Fibroblast of lung (primary cell): ENCODE measurements at places on chromosomes 5 and 9. TPM values are rescaled to one million over a fixed set of nuclear protein-coding genes. Genes with fewer than 3 reads are reported as not detected.

GRCh38 chr5:160268121-160268520 lies 38.8 kb downstream of the FABP6 start:
- no peak overlapping the region for H3K4me3 ChIP-seq
- H3K4me1 ChIP-seq, result peaks cover 6% of the 10 kb centered on the region
- H3K36me3 ChIP-seq, result no peaks in the 10 kb centered on the region
- H3K27me3 ChIP-seq, result no peaks in the 10 kb centered on the region
- no peak for DNase-seq

NR2F1-AS1 gene
- total RNA-seq, result 33.6 and 44.6 TPM in 2 replicates

- H3K27ac ChIP-seq, result no peak overlapping the region
- DNase-seq, result peak; percentile 46
- H3K4me3 ChIP-seq, result no peak overlapping the region
- no peaks in the 10 kb centered on the region for H3K4me1 ChIP-seq
- H3K36me3 ChIP-seq, result no peaks in the 10 kb centered on the region
- H3K27me3 ChIP-seq, result no peaks in the 10 kb centered on the region
These were observed 34.1 kb upstream of the PLPP1 start for GRCh38 chr5:55568654-55569512.

DNA sequence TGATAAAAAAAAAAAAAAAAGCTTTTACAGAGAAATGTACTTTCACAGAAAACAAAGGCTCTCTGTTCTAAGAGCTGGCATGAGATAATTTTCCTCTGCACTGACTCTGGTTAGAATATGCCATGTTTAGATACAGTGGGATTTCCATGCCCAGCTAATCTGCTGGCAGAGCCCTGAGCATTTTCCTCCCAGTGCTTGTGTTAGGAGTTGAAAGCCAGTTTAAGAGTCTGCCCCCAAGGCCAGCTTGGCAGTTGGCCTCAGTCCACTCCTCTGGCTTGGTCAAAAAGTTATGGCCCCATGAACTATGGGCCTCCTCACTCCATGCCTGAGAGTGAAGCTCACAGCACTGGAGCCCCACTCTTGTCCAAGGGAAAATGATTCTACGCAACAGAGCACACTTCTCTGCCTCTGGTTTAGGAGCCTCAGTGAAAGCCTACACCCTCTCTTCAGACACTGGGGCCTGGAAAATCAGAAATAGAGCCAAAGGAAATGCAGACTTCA lies 21.9 kb downstream of the MOCS2 start:
- H3K27me3 ChIP-seq, result no peaks in the 10 kb centered on the region
- H3K4me3 ChIP-seq, result no peak overlapping the region
- peaks cover 3% of the 10 kb centered on the region for H3K36me3 ChIP-seq
- peaks cover 5% of the 10 kb centered on the region for H3K4me1 ChIP-seq
- no peak overlapping the region for H3K27ac ChIP-seq

JAKMIP2 gene
- 0.51 and 1.3 TPM in 2 replicates for total RNA-seq

DNA sequence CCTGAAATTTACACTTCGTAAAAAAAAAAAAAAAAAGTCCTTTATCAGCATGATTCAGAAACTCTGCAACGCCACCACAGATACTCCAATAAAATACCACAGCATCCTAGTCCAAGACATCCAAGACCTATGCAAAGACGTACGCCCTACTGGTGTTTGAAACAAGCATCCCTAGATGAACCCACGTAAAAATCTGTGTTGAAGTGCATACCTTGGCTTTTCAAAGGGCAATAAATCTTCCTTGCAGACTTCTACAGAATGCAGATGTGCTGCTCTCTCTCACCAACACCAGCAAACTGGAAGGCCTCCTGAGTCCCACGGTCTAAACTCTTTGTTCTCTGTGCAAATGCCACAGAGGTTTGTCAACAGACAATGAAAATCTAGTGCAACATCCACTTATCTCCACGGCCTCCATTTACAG lies 38.8 kb downstream of the MYO10 start:
- H3K4me1 ChIP-seq, result peaks cover 10% of the 10 kb centered on the region
- no peaks in the 10 kb centered on the region for H3K36me3 ChIP-seq
- DNase-seq, result peak; percentile 79
- H3K27ac ChIP-seq, result no peak overlapping the region
- no peak overlapping the region for H3K4me3 ChIP-seq

GRCh38 chr9:81416476-81417298 lies 272.7 kb downstream of the TLE1 start:
- H3K27me3 ChIP-seq, result no peaks in the 10 kb centered on the region
- no peak for DNase-seq
- H3K36me3 ChIP-seq, result no peaks in the 10 kb centered on the region
- no peaks in the 10 kb centered on the region for H3K4me1 ChIP-seq
- H3K4me3 ChIP-seq, result no peak overlapping the region

DNA sequence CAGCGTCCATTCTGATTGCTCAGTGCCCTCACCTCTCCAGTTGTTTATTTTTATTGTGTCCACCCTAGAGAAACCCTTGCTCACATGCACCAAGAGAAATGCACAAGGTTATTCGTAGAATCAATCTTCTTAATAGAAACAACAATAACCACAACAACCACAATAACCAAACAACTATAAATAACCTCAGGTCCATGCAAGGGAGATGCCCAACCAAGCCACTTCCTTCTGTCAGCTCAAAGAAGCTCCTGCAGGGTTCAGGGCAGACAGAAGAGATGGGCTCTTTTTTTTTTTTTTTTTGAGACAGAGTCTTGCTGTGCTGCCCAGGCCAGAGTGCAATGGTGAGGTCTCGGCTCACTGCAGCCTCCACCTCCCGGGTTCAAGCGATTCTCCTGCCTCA lies 14.9 kb upstream of the TCOF1 start:
- H3K4me3 ChIP-seq, result no peak overlapping the region
- no peak for DNase-seq
- no peaks in the 10 kb centered on the region for H3K27me3 ChIP-seq
- no peaks in the 10 kb centered on the region for H3K4me1 ChIP-seq
- H3K27ac ChIP-seq, result no peak overlapping the region
- no peaks in the 10 kb centered on the region for H3K36me3 ChIP-seq

SLC25A2 gene
- 0.66 TPM in 1 of 2 replicates, not detected in the other for total RNA-seq

GPR151 gene
- total RNA-seq, result not detected in 2 replicates

DNA sequence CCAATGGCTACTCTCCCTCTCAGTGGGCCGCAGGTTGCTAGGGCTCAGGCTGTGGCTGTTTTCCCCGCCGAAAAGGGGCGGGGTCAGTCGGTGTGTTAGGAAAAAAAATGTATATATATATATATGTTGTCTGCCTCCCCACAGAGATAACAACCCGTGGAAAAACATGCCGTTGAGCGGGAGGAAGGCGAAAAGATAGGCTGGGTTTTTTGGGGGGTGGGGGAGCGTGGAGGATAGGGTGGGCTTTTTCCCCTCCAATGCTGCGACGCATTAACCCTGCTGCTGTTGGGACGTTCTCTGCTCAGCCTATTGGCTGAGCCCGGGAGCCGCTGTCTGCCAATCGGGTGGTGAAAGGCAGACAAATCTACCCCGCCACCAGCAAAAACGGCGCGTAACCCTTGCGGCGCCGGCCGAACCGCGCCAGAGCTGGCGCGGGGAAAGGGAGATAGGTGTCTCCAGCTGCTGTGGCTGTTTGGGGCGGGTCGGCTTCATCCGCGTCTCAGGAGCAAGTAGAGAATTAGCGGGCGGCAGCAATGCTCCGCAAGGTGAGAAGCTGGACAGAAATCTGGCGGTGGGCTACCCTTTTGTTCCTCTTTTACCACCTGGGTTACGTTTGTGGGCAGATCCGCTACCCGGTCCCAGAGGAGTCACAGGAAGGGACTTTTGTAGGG lies at the start of gene PCDHGC4:
Gene PCDHGC4, plus strand, starts transcription at position 390 of the 671 bp plus-strand sequence. Its CDS starts 144 bp downstream, at position 534.
- H3K27ac ChIP-seq, result no peak within 1 kb of the TSS
- DNase-seq, result peak; percentile 41
- H3K4me1 ChIP-seq, result peaks cover 24% of the 10 kb centered on the region
- peaks cover 11% of the 10 kb centered on the region for H3K36me3 ChIP-seq
- H3K4me3 ChIP-seq, result peak within 1 kb of the TSS; percentile 46

DNA sequence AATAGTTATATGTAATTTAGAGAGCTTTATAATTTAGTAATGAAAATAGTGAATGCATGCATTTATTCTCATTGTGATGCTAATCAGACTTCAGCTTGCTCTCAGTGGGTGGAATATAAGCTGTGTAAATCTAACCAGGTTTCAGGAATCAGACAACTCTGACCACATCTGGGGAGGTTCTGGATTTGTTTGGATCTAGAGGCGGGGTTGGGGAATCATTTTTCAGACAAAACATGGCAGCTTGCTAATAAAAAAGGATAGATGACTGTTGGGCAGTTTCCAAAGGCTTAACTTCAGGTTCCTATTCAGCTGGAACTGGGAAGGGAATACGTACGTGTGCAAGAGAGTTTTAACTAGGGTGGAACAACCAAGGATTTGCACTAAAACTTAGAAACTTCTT lies 43.2 kb upstream of the MAMDC2 start:
- no peaks in the 10 kb centered on the region for H3K27me3 ChIP-seq
- H3K4me1 ChIP-seq, result peaks cover 4% of the 10 kb centered on the region
- H3K36me3 ChIP-seq, result no peaks in the 10 kb centered on the region
- no peak overlapping the region for H3K27ac ChIP-seq
- H3K4me3 ChIP-seq, result no peak overlapping the region

DNA sequence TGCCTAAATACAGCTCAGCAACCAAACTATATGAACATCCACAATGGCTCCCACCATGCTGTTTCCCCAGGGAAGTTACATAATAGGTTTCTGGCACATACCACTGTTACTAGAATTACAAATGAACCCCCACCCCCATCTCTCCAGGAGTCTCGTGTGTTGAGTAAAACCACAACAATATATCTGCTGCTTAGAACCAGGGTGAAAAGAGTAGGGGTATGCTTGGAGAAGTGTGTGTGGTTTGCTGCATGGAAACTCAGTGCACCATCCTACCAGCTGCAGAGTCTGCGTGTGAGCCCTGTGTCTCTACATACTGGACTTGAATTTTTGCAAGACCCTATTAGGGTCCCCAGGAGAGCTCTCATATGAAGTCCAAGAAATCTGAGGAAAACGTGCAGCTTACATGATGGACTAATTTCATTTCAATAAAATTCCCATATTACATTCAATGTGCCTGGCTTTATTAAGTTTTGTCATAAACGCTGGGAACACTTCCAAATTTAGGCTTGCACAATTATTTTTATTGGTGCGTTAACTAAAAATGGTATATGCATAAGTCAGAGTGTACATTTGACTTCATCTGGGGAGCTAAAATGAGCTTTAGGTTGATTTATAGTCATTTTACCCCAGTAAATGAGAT lies 104.5 kb upstream of the NFIB start:
- peaks cover 6% of the 10 kb centered on the region for H3K4me1 ChIP-seq
- H3K27ac ChIP-seq, result no peak overlapping the region
- no peak overlapping the region for H3K4me3 ChIP-seq
- no peak for DNase-seq
- H3K36me3 ChIP-seq, result no peaks in the 10 kb centered on the region

GRCh38 chr5:53262348-53262970 lies 152.9 kb upstream of the MOCS2 start:
- no peak overlapping the region for H3K27ac ChIP-seq
- no peaks in the 10 kb centered on the region for H3K36me3 ChIP-seq
- H3K27me3 ChIP-seq, result no peaks in the 10 kb centered on the region
- DNase-seq, result peak; percentile 73
- H3K4me3 ChIP-seq, result no peak overlapping the region

DNA sequence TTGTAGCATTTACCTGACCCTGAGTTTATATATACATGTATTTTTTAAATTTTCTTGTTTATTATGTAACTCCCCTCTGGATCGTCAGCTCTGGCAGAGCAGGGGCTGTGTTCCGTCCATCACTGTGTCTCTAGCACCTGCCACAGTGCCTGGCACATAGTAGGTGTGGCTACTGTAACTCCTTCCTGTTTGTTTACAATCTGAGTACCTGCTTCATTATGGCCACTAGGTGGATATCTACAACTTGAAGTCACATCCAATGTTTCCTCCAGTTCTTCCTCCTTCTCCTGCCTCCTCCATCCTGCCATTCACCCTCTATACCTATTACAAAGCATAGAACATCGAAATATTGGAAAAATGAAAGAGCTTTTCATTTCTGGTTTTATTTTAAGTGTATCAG lies 14.2 kb upstream of the PPP1R2B start:
- H3K27me3 ChIP-seq, result no peaks in the 10 kb centered on the region
- H3K4me1 ChIP-seq, result no peaks in the 10 kb centered on the region
- no peak for DNase-seq
- H3K36me3 ChIP-seq, result no peaks in the 10 kb centered on the region
- H3K4me3 ChIP-seq, result no peak overlapping the region
- H3K27ac ChIP-seq, result no peak overlapping the region

GRCh38 chr9:107325842-107326241 lies 42.8 kb downstream of the RAD23B start:
- no peak overlapping the region for H3K27ac ChIP-seq
- H3K4me1 ChIP-seq, result no peaks in the 10 kb centered on the region
- no peak overlapping the region for H3K4me3 ChIP-seq
- H3K27me3 ChIP-seq, result no peaks in the 10 kb centered on the region
- H3K36me3 ChIP-seq, result peaks cover 12% of the 10 kb centered on the region

DNA sequence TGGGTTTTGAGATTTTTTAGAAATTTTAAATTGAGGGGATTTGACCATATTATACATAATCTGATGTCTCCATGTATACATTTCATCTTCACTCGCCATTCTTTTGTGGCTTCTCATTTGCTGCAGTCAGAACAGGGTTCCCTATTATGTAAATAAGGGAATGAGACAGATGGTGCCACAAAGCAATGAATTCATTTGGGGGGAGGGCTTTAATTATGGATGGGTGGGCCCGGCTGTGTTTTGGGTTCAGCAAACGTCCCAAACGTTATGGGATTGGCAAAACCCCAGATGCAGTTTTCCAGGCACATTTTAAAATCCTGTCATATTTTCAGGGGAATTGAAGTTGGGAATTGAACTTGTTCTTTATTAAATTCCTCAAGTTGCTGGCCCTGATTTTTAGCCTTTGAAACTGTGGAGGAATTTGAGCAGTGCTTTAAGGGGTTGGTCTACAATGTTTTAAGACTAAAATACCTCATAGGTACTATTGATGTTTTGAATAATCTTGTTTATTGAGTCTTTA lies 558.5 kb upstream of the ZNF462 start:
- DNase-seq, result no peak
- H3K27me3 ChIP-seq, result no peaks in the 10 kb centered on the region

PPP2R2B gene
- under 0.01 and 1.5 TPM in 2 replicates for total RNA-seq

FAM221B gene
- total RNA-seq, result not detected in 2 replicates

NUTM2G gene
- total RNA-seq, result not detected in 2 replicates

- no peak for DNase-seq
- H3K4me1 ChIP-seq, result peaks cover 8% of the 10 kb centered on the region
- H3K36me3 ChIP-seq, result no peaks in the 10 kb centered on the region
- H3K4me3 ChIP-seq, result no peak overlapping the region
These were observed 197.0 kb downstream of the ARRDC3 start for GRCh38 chr5:91186101-91186500.

DMRT3 gene
- not detected in 2 replicates for total RNA-seq
